ENCODE measurements at places on chromosomes 2 and 18.

DNA sequence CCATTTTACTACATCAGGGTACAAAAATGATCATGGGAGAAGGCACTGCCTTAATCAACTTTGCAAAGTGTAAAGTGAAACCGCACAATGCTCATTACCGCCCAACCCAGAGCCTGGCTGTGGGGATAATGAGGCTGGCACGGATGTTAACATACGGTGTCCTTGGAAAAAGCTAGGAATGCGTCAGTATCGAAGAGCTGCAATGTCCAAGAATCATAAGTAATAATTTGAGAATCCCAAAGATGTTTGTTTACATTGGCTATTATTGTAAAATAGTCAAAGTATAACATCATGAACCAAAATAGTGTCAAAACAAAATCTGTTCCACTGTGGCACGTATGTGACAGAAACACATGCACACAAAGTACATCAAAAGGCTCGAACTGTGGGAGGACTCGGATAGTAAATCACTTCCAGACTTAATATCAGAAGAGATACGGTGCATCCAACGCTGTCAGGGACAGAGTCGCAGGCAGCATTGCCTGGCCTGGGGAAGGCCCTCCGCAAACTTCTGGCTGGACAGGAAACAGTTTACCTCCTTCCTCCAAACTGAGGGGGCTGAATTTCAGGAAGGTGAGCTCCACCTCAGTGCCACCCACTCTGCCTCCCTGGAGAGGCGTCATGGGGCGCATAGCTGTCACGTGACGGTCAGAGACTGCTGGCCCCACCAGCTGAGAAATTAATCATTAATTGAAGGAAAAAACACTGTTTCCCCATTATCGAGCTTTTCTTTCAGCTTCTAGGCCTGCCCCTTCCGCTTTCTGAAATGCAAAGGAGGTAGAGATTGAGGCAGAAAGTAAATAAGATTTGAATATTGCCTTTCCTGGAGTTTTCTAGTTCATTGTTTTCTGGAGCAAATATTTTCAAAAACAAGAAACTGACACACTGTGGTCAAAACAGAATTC, 1.8 kb upstream of the ID2 start:
- DNase-seq = no peak

DNA sequence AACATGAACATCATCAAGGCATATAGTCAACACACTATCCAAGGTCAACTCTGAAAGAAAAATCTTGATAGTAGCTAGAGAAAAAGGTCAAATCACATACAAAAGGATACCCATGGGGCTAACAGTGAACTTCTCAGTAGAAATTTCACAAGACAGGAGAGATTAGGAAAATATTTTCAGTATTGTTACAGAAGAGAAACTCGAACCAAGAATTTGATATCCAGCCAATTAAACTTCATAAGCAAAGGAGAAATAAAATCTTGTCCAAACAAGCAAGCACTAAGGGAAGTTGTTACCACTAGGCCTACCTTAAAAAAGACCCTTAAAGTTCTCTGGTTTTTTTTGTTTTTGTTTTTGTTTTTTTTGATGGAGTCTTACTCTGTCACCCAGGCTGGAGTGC, 242.5 kb downstream of the EXOC6B start:
- no peak for DNase-seq

GRCh38 chr2:130380096-130380934, 24.5 kb downstream of the PTPN18 start:
- no peak for DNase-seq

GRCh38 chr2:204888222-204888621, 342.9 kb downstream of the PARD3B start:
- DNase-seq = no peak

GRCh38 chr18:22680944-22681343, 252.2 kb upstream of the RBBP8 start:
- DNase-seq = no peak

GRCh38 chr2:225002656-225003045, 39.6 kb downstream of the DOCK10 start:
- DNase-seq = no peak

DNA sequence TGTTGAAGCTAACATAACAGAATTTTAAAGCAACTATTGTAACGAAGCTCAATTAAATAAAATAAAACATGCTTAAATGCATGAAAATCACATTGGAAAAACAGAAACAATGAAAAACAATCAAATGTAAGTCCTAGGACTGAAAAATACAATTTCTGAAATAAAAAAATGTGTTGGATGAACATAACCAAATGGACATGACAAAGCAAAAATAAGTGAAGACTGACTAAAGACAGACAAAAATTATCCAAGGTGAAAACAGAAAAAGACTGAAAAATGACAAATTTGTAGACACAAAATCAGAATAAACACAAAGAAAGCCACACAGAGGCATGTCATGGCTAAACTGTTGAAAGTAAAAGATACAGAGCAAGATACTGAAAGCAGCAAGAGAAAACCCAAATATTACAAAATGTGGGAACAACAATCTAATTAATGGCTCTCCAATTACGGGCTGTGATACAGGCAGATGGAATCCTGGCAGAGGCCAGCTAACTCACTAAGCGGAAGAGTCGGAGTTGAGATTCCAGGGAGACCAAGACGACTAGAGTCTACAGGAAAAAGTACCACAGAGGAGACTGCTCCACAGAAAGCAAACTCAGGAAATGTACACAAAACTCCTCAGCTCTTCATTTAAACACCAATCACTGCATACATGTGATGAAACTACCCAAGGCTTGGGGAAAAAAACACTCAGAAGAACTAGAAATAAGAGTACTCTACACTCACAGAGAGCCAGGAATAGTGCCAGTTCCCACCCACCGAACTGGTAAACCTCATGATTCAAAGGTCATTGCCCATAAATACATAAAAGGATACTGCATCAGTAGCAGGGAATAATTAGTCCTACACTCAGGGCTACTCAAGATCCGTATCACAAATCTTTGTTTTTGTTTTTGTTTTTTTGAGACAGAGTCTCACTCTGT, 83.6 kb downstream of the ATAD2B start:
- DNase-seq = no peak

- no peak for DNase-seq
Measured at GRCh38 chr2:136051001-136051724, 65.7 kb upstream of the DARS1 start.

DNA sequence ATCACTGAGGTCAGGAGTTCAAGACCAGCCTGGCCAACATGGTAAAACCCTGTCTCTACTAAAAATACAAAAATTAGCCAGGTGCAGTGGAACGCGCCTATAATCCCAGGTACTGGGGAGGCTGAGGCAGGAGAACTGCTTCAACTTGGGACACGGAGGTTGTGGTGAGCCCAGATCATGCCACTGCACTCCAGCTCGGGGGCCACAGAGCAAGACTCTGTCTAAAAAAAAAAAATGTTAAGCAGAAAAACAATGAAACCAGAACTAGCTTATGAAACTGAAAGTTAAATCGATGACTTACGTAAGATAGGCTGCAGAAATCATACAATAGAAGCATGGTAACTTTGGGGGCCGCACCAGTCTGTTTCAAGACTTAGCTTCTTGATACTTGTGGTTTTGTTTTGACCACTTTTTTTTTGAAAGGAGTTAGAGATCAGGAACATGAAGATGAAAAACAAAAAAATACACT, 6.2 kb upstream of the GPR155 start:
- DNase-seq = no peak

GRCh38 chr2:95068256-95068655, 42.7 kb downstream of the MAL start:
- DNase-seq = no peak

- no peak for DNase-seq
Measured at GRCh38 chr18:408367-408766, 92.1 kb downstream of the COLEC12 start.

DNA sequence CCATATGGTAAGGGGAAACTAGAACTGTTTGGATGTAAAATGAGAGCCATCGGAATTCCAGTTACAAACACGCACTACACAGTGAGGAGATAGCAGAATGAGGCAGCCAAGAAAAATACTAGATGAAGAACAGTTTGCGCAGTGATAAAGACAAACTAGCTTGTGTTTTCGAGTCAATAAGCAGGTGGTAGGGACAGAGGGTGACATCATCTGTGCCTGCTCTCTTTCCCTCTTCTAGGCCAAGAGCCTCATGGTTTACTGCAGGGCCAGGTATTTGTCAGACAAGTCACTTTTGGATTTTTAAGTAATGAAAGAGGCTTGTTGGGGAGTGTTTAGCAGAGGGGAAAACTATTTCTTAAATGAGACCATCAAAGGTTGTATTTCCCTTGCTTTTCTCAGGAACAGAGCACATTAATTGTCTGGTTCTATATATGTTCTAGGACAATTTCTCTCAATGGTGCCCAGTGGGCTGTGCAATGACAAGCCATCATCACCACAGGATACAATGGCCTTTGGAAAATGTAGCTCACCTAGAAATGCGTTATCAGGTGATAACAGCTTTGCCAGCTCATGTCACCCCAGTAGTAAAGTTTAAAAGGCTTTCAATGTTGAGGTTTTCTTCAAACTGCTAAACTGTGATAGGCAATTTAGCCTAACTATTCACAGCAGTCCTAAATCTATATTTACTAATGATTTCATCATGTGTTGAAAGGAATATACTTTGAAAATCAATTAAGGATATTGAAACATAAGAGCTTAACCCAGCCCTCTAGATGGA, 1210.3 kb upstream of the ZEB2 start:
- DNase-seq = no peak

- no peak for DNase-seq
Measured at GRCh38 chr2:45458909-45459563, 152.0 kb downstream of the SRBD1 start.

DNA sequence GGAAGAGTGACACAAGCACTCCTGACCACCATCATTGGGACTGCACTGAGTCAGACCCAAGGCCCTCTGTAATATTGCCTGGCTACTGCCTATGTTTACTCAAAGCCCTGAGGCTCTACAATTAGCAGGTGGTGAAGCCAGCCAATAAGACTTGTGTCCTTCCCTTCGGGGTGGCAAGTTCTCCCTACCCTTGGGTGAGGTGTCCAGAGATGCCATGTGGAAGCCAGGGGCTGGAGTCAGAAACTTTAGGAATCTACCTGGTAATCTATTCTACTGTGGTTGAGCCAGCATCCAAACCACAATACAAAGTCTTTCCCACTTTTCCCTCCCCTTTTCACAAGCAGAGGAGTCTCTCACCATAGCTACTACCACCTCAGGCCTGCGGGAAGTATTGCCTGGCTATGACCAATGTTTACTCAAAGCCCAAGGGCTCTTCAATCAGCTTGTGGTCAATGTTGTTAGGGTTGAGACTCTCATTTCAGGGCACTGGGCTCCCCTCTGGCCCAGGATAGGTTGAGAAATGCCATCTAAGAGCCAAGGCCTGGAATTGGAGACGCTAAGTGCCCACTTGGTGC, 17.6 kb downstream of the DHRS9 start:
- DNase-seq = no peak

DNA sequence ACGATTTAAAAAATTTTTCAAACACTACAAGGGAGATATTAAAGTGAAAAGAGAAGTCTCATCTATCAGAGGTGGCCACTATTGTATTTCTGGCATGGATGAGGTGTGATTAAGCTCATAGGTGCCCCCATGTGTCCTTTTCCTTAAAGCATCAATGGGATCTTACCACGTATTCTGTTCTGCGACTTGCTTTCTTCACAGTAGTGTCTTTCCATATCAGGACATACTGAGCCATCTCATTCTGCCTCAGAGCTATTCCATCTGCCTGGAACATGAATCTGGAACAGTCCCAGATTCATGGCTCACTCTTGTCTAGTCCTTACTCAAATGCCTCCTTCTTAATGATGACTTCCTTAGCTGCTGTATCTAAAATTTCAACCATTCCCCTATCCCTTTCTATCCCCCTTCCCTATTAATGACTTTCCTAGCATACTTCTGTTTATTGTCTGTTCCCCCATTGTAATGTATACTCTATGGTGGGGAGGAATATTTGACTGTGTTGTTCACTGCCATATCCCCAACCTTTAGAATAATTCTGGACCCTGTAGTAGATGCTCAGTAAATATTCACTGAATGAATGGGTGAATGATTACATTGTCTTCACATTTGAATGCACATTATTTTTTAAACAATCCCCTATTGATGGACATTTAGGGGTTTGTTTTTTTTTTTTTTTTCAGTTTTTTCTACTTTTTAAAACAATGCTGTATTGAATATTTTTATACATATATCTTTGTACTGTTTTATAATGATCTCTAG, 11.1 kb downstream of the STAMBP start:
- DNase-seq = no peak

DNA sequence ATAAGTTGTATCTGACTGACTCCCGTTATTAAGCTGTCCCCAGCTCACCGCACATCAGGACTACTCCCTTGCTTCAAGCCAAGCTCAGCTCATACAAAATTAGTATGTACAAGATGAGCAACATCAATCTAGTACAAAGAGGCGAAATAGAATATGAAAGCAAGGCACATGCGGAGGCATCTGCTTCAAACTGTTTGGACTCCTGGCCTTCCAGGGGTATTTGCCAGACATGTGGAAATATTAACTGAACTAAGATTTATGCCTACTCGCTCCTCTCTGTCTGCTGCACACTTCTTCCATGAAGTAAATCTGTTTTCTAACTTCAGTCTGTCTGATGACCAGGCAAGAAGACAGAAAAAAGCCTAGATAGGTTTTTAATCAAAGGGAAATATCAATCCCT, 499.8 kb downstream of the PID1 start:
- no peak for DNase-seq

GRCh38 chr2:67466734-67467133, 69.6 kb downstream of the ETAA1 start:
- no peak for DNase-seq

DNA sequence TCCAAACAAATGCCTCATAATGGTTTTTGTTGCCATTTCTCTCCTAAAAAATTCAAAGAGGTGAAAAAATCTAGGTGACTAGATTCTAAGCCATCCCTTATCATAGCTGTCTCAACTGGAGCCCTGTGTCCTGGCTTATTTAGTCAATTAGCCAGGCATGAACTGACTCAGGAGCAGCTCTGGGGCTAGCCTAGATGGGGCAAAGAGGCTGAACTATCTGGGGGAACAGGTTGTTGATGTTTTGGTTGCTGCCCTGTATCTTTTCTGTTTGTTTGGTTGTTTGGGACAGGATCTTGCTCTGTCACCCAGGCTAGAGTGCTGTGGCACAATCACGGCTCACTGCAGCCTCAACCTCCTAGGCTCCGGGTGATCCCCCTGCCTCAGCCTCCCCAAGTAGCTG, 14.7 kb downstream of the GEMIN6 start:
- no peak for DNase-seq

DNA sequence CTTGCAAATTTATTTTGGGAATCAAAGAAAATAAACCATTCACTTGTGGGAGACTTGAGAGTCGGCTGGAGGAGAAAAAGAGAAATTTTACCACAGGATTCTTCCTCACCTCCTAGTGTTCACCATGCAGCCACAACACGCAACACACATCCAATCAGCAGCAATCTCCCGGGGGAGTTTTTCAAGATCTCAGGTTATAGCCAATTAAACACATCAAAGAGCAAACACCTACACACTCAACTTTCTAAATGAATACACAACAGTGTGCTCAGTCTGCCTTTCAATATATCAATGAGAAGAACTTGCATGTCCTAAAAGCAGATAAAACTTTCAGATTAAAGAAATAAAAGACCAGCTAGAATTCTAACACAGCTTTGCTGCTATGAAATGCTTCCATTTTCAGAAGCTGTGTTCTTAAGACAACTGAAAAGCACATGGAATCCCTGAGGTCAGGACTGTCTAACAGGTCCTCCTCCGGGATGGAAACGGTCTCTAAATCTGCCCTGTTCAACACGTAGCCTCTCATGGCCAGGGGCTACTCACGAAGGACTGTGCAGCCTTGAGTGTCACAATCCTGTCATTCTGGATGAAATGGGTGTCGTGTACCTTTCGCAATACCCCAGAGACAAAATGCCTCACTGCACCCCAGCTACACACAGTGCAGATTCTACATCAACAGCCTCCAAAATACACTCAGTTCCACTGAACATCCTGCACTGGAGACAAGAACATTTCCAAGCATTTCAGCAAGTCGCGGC, 84.2 kb downstream of the ZNF516 start:
- no peak for DNase-seq

All from NCI-H1436 (cell line).